ENCODE measurements at places on chromosomes 5 and 9.

- H3K27ac ChIP-seq: peak overlapping the region; percentile 79
- H3K4me3 ChIP-seq: peak overlapping the region; percentile 1
- peaks cover 83% of the 10 kb centered on the region for H3K4me1 ChIP-seq
- DNase-seq: peak; percentile 12
Observed at GRCh38 chr5:6729386-6730310, 16.4 kb downstream of the TENT4A start.

- no peaks in the 10 kb centered on the region for H3K27me3 ChIP-seq
- H3K4me1 ChIP-seq: no peaks in the 10 kb centered on the region
- H3K36me3 ChIP-seq: no peaks in the 10 kb centered on the region
- no peak for DNase-seq
Observed at GRCh38 chr5:106154280-106154716, 1516.4 kb downstream of the EFNA5 start.

GRCh38 chr5:15731699-15732098, 231.7 kb downstream of the FBXL7 start:
- no peak overlapping the region for H3K4me3 ChIP-seq
- DNase-seq: no peak
- H3K36me3 ChIP-seq: no peaks in the 10 kb centered on the region
- no peaks in the 10 kb centered on the region for H3K27me3 ChIP-seq

DNA sequence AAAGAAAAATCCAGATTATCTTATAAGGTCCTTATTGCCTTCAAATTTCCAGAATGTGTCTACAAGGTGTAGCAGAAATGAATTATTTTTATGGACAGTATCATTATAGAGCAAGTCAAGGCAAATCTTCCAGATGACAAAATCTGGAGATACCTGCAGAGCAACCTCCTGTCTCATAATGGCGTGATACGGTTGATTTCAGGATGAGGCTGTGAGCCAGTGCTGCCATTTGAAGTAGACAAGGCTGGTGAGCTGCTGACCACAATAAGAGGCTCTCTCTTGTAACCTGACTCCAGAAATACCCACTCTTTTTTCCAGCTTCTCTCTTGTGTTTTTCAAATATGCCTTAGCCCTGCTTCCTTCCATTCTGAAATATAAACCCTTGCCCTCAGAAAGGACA, 108.2 kb downstream of the HTR1A start:
- H3K4me3 ChIP-seq: no peak overlapping the region
- no peaks in the 10 kb centered on the region for H3K27me3 ChIP-seq
- no peaks in the 10 kb centered on the region for H3K4me1 ChIP-seq
- H3K27ac ChIP-seq: no peak overlapping the region

DNA sequence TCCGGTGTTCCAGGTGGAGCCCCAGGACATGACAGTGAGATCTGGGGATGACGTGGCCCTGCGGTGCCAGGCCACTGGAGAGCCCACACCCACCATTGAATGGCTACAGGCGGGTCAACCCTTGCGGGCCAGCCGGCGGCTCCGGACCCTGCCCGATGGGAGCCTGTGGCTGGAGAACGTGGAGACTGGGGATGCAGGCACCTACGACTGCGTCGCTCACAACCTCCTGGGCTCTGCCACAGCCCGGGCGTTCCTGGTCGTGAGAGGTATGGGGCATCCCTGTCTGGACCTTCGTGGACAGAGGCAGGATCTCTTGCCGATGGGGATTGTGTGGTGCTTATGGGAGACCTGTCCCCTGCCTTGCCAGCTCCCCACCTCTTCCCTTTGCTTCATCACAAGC, 26.0 kb upstream of the ASS1 start:
- no peaks in the 10 kb centered on the region for H3K36me3 ChIP-seq
- DNase-seq: no peak
- H3K27me3 ChIP-seq: no peaks in the 10 kb centered on the region
- no peak overlapping the region for H3K27ac ChIP-seq

DNA sequence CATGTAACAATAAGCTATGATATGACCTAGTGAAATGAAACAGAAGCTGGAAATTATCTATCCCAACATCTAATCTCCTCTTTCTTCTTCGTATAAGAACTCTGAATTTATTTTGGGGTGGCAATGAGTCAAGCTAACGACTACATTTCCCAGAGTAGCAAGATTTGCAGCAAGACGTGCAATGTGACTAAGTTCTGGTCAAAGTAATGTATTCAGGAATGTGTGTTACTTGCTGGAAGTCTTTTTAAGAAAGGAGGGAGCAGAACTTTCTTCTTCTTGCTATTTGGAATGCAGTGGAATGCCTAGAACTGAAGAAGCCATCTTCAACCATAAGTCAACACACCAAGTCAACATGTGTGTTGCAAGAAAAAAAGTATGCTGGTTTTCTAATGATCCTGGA, 406.6 kb upstream of the MEF2C start:
- H3K36me3 ChIP-seq: no peaks in the 10 kb centered on the region
- no peak overlapping the region for H3K27ac ChIP-seq
- no peaks in the 10 kb centered on the region for H3K27me3 ChIP-seq
- no peak overlapping the region for H3K4me3 ChIP-seq
- H3K4me1 ChIP-seq: no peaks in the 10 kb centered on the region

DNA sequence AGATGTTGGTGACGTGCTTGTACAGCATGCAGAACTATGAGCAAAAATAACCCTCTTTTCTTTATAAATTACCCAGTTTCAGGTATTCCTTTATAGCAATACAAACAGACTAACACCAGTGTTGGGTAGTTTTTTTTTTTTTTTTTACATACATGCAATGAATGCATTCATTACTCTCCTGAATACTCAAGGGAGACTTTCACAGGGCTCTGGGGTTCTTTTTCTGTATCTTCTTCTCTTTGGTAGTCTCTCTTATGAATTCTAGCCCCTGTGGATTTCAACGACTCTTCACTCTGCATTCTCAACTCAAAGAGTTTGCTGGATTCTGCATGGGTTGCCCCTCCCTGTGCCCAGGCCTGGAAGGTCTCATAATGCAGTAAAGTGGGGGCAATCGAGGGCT, 27.8 kb downstream of the PTTG1 start:
- H3K4me1 ChIP-seq: no peaks in the 10 kb centered on the region
- H3K27ac ChIP-seq: peak overlapping the region; percentile 33
- no peak overlapping the region for H3K4me3 ChIP-seq
- no peaks in the 10 kb centered on the region for H3K36me3 ChIP-seq

- H3K27me3 ChIP-seq: peaks cover 3% of the 10 kb centered on the region
- H3K27ac ChIP-seq: no peak overlapping the region
- DNase-seq: no peak
- H3K4me1 ChIP-seq: no peaks in the 10 kb centered on the region
- H3K4me3 ChIP-seq: no peak overlapping the region
- no peaks in the 10 kb centered on the region for H3K36me3 ChIP-seq
Observed at GRCh38 chr9:135787776-135788575, 86.0 kb downstream of the KCNT1 start.

GRCh38 chr5:100550531-100551051, 15.4 kb downstream of the FAM174A start:
- peak overlapping the region; percentile 18 for H3K27ac ChIP-seq
- no peaks in the 10 kb centered on the region for H3K27me3 ChIP-seq

DNA sequence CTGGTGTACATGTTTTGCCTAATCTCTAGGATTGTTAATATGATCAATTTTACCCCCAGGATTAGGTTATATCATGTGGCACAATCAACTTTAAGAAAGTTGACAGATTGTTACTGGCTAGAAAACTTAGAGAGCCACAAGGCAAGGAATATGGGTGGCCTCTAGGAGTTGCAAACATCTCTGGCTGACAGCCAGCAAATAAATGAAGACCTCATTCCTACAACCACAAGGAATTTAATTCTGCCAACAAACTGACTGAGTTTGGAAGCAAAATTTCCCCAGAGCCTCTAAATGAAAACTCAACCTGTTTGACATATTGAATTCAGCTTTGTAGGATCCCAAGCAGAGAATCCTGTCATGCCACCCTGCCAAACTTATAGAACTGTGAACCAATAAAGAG, 196.4 kb upstream of the PTGER4 start:
- no peak for DNase-seq
- H3K27ac ChIP-seq: no peak overlapping the region
- H3K4me1 ChIP-seq: peaks cover 46% of the 10 kb centered on the region

- H3K27me3 ChIP-seq: peaks cover 8% of the 10 kb centered on the region
- no peaks in the 10 kb centered on the region for H3K36me3 ChIP-seq
- H3K27ac ChIP-seq: no peak overlapping the region
- no peak overlapping the region for H3K4me3 ChIP-seq
- no peak for DNase-seq
- no peaks in the 10 kb centered on the region for H3K4me1 ChIP-seq
Observed at GRCh38 chr5:976849-977751, 31.5 kb upstream of the NKD2 start.

- no peak overlapping the region for H3K27ac ChIP-seq
- no peak for DNase-seq
- no peaks in the 10 kb centered on the region for H3K36me3 ChIP-seq
- peaks cover 26% of the 10 kb centered on the region for H3K27me3 ChIP-seq
- peaks cover 3% of the 10 kb centered on the region for H3K4me1 ChIP-seq
Observed at GRCh38 chr5:181149806-181150733, 2.7 kb downstream of the OR2V2 start.

DNA sequence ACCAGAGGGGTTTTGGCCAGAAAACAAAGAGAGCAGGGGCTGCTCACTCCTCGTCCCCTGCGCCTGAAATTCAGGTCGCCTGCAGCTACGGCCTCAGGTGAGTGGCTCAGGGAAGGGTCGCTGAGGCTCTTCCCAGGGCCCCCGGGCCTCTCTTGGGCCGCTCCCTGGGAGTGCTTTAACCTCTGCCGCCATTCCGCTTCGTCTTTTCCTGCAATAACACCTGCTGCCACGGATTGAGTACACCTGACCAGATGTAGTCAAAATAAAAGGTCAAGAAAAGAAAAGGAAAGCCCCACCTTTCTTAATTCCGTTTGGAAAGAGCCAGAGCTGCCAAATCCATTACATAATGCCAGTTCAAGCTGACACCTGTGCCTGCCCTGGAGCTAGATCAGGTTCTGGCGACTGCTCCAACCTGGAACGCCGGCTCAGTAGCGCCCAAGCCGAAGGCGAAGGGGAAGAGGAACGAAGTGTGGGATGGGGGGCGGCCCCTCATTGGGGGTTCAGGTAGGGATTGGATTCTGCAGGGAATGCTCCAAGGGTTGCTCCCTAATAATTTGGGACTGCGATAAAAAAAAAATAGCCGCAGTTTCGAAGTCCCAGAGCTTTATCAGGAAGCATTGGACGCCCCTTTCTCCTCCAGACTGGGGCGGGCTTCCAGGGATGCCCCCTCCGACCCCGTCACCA, 193.9 kb downstream of the MEF2C start:
- no peaks in the 10 kb centered on the region for H3K36me3 ChIP-seq
- no peak overlapping the region for H3K4me3 ChIP-seq
- H3K4me1 ChIP-seq: peaks cover 10% of the 10 kb centered on the region
- H3K27ac ChIP-seq: no peak overlapping the region
- DNase-seq: no peak
- H3K27me3 ChIP-seq: peaks cover 65% of the 10 kb centered on the region

DNA sequence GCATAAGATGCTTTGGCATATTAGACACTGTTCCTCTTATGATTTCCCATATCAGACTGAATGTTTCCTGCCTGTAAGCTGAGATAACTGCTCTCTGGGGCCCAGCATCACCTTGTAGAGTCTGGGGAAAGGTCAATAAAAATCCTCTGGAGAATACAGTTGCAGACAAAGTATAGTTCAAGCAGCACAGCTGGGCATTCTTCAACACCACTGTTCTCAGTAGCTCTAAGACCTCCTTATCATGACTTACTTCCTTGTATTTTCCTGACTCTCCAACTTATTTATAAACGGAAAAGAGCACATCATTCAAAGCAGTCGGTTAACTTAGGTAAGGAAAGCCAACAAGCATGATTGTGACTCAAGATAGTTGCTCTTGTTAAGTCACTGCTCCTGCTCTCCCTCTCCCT, 208.7 kb upstream of the RASEF start:
- no peak for DNase-seq
- H3K4me1 ChIP-seq: no peaks in the 10 kb centered on the region
- H3K36me3 ChIP-seq: no peaks in the 10 kb centered on the region
- no peaks in the 10 kb centered on the region for H3K27me3 ChIP-seq
- no peak overlapping the region for H3K4me3 ChIP-seq

DNA sequence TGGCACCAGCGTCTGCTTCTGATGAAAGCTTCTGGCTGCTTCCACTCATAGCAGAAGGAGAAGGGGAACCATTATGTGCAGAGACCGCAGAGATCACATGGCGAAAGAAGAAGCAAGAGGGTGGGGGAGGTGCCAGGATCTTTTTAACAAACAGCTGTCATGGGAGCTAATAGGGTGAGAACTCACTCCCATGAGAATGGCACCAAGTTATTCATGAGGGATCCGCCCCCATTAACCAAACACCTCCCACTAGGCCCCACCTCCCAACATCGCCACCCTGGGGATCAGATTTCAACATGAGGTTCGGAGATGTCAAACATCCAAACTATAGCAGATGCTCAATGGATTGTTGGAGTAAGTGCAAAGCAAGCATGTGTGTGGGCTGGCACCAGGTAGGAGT, 125.8 kb upstream of the SLIT3 start:
- H3K27ac ChIP-seq: no peak overlapping the region
- DNase-seq: no peak
- no peaks in the 10 kb centered on the region for H3K4me1 ChIP-seq
- H3K36me3 ChIP-seq: no peaks in the 10 kb centered on the region

DNA sequence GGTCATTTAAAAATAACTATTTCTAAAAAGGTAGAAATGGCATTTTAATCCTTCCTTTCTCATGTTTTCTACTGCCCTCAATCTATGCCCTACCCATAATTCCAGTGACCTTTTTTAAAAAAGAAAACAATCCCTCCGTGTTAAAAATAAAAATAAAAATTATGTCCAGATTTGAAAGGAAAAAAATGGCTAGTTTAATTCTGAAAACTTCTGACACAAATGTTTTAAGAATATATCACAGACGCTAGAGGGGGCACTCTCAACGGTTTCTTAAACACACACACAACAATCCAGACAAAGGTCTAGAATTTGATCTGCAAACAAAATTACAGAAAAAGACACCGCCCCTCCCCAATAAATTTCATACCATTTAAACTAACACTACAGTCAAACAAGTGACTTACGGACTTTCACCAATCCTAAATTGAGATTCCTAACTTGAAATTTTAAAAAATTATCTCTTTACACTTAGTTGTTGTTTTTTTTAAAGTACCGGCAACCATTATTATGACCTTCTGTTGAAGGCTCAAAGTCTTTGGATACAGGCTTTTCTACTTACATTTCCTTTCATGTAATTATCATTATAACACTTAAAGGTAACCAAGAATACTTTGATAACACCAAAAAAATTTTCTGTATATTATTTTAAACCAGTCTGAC, 38.2 kb downstream of the CLINT1 start:
- no peak for DNase-seq
- H3K27me3 ChIP-seq: no peaks in the 10 kb centered on the region
- peaks cover 66% of the 10 kb centered on the region for H3K4me1 ChIP-seq
- H3K4me3 ChIP-seq: no peak overlapping the region
- H3K36me3 ChIP-seq: peaks cover 6% of the 10 kb centered on the region

DNA sequence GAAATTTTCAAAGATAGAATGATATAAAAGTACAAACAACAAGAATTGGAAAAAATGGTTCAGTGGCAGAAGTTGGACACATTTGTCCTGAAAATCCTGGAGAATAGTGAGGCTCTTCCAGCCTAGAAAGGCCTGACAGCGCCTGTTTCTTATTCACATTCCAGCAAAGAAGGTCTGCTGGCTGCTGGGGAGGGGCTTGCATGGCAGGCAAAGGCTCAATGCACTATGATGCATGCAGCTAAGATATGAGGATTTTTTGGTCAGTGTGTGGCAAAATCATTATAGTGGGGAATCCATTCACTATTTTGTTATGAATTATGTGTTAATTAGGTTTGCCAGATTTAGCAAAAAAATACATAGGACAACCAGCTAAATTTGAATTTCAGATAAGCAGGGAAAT, 243.9 kb upstream of the SLC30A5 start:
- no peaks in the 10 kb centered on the region for H3K4me1 ChIP-seq
- no peak overlapping the region for H3K27ac ChIP-seq
- peaks cover 5% of the 10 kb centered on the region for H3K27me3 ChIP-seq
- H3K4me3 ChIP-seq: no peak overlapping the region

GRCh38 chr9:95135756-95136155, 181.8 kb downstream of the FANCC start:
- H3K4me1 ChIP-seq: no peaks in the 10 kb centered on the region
- H3K27ac ChIP-seq: no peak overlapping the region
- no peak for DNase-seq
- H3K36me3 ChIP-seq: peaks cover 14% of the 10 kb centered on the region
- H3K27me3 ChIP-seq: no peaks in the 10 kb centered on the region

Measured in immature natural killer cell (primary cell).